ENCODE measurements at places on chromosomes 11 and 22.

- no peak for DNase-seq
Observed at GRCh38 chr11:126461996-126462395, 106.5 kb downstream of the ST3GAL4 start.

GRCh38 chr11:16924826-16925560 is 89.2 kb downstream of the PLEKHA7 start:
- DNase-seq: peak; percentile 82

- no peak for DNase-seq
Observed at GRCh38 chr11:119853581-119854360, 124.8 kb upstream of the NECTIN1 start.

GRCh38 chr11:63560506-63561180 is 2.5 kb downstream of the PLAAT2 start:
- DNase-seq: no peak

DNA sequence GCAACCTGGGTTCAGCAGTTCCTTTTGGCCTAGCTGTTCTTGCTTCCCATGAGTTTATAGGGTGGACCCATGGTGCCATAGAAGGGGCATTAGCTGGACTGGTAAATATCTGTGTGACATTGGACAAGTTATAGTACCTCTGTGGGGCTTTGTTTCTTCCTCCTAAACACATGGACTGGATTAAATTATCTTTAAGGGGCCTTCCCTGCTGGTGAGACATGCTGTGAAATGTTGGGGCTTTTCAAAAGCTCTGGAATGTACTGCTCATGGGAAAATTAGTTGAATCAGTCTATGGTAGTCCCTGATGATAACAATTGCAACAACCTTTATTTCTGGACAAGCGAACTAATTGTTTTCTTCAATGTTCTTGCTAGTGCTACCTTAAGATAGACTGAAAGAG is 276.2 kb downstream of the BLID start:
- DNase-seq: no peak

GRCh38 chr11:61080526-61080925 is 21.8 kb upstream of the CD5 start:
- no peak for DNase-seq

DNA sequence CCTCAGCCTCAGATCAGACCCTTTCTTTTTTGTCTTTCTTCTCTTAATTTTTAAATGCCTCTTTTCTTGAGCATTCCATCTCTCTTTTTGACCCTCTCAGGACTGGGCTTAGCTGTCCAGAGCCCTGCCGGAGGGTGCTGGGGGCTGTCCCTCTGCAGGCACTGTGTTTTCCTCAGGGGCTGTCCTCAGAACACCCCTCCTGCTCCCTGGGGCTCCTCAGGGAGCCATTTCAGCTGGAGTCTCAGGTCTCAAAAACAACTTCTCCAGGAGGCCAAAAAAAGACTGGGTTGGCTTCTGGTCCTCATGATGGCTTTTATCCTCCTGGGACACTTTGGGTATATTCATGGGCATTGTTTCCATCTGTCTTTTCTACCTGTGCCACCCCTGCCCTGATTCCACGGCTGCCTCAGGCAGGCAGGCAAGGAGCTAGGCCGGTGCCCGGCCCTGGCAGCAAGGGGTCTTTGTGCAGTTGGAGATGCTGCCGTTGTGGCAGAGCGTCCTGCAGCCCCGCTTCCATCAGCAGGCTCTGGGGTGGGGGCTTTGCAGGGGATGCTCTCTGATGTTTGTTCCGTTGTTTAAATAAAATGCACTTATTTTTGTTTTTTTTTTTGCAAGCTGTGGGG is 85.1 kb downstream of the CEP164 start:
- DNase-seq: no peak

GRCh38 chr11:126423154-126423553 is 67.7 kb downstream of the ST3GAL4 start:
- no peak for DNase-seq

DNA sequence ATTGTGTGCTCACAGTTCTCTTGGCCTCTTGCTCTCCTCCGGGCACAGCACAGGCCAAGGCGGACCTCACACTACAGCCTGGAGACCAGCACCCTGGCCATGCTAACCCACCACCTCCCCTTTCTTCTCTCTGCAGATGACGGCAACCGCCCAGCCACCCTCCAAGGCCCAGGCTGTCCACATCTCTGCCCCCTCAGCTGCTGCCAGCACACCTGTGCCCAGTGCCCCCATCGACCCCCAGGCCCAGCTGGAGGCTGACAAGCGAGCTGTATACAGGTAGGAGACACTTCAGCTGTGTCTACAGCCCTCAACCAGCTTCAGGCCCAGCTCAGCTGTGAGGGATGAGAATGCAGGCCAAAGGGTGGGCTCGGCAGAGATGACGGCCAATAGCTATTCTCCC is 128.4 kb downstream of the FEZ1 start:
- DNase-seq: no peak

GRCh38 chr22:50599816-50600455 is 657 bp upstream of the MAPK8IP2 start:
- DNase-seq: peak; percentile 65

GRCh38 chr11:75149766-75150465 is 991 bp upstream of the SLCO2B1 start:
- no peak for DNase-seq

Data from RWPE2 (cell line).